ENCODE measurements at places on chromosomes 16 and 17. TPM values are rescaled to one million over a fixed set of nuclear protein-coding genes. Genes with fewer than 3 reads are reported as not detected.

GRCh38 chr16:23410176-23410575 lies 42.8 kb downstream of the COG7 start:
- H3K4me3 ChIP-seq, result no peak overlapping the region
- no peak overlapping the region for H3K27ac ChIP-seq
- no peaks in the 10 kb centered on the region for H3K27me3 ChIP-seq
- no peaks in the 10 kb centered on the region for H3K36me3 ChIP-seq
- H3K4me1 ChIP-seq, result no peaks in the 10 kb centered on the region
- DNase-seq, result no peak

- no peak overlapping the region for H3K4me3 ChIP-seq
- no peaks in the 10 kb centered on the region for H3K4me1 ChIP-seq
- no peaks in the 10 kb centered on the region for H3K27me3 ChIP-seq
- no peak overlapping the region for H3K27ac ChIP-seq
- DNase-seq, result no peak
Measured at GRCh38 chr16:79415983-79416640, 184.4 kb downstream of the MAF start.

DNA sequence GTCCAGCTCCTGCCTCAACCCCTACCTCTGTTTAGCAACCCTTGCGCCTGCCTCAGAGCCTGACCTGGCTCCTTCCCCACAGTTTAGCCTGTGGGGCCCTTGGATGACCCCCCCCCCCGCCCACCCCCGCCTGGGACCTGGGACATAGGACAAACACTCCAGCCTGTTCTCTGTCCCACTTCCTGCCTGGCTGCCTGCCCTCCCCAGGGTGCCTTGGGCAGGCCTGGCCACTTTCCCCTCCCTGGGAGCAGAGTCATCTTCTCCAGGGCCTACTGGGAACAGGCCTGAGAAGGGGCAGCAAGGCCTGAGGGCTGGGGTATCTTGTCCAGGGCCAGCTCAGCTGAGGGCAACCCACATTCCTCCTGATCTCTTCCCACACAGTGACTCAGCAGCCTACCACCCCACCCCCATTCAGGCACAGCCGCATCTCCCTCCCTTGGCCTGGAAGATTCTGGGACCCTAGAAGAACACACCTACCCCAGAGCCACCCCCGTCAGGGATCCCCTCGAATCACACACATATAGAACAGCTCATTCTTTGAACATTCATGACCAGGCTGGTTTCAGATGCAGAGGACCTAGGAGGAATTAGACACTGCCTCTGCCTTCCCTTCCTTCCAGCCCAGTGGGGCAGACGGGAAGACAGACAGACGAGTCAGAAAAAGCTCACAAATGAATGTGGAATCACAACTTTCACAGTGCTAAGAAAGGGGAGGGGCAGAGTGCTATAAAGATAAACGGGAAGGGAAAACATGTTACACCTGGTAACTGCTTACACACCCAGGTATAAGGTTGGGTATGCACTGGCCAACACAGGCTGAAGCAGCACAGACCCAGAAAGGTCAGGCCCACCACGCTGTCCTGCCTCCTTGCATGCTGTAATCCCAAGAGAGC lies 6.0 kb downstream of the FHOD1 start:
- DNase-seq, result peak; percentile 66
- H3K36me3 ChIP-seq, result no peaks in the 10 kb centered on the region
- no peaks in the 10 kb centered on the region for H3K27me3 ChIP-seq

DNA sequence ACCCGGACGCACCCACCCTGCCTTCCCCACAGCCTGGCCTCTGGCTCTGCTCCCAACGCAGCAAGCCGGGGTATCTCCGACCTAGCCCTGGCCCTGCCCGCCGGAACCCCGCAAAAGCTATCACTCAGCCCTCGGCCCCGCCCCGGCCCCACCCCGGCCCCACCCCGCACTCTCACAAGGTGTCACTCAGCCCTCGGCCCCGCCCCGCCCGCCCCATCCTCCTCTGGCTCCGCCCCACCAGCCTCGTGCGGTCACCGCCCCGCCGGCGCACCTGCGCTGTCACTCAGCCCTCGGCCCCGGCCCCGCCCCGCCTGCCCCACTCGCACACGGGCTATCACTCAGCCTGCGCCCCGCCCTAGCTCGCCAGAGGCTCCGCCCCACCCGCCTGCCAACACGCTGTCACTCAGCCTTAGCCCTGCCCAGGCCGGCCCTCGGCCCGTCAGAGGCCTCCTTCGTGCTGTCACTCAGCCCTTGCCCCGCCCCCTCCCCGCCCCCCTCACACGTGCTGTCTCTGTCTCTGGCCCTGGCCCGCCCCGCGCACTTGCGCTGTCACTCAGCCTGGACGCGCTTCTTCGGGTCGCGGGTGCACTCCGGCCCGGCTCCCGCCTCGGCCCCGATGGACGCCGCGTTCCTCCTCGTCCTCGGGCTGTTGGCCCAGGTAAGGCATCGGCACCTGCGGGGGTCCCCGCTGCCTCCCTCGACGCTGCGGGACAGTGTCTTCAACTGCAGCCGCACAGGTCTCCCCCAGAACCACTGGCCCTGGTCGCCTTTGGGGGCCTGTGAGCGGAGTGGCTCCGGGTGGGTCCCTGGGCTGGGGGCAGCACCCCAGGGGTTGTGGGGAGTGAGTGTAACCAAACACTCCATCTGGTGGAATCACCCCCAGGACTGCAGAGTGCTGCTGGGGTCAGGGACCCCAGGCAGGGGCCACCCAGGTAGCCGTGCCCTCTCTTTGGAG lies at the start of gene CDH15:
TSS of gene CDH15 (plus strand) at position 533 of the 955 bp plus-strand sequence. CDS start at position 617, 84 bp downstream.
- H3K27me3 ChIP-seq, result no peaks in the 10 kb centered on the region
- H3K4me1 ChIP-seq, result no peaks in the 10 kb centered on the region
- H3K36me3 ChIP-seq, result no peaks in the 10 kb centered on the region
- DNase-seq, result peak; percentile 89
- no peak within 1 kb of the TSS for H3K4me3 ChIP-seq

DNA sequence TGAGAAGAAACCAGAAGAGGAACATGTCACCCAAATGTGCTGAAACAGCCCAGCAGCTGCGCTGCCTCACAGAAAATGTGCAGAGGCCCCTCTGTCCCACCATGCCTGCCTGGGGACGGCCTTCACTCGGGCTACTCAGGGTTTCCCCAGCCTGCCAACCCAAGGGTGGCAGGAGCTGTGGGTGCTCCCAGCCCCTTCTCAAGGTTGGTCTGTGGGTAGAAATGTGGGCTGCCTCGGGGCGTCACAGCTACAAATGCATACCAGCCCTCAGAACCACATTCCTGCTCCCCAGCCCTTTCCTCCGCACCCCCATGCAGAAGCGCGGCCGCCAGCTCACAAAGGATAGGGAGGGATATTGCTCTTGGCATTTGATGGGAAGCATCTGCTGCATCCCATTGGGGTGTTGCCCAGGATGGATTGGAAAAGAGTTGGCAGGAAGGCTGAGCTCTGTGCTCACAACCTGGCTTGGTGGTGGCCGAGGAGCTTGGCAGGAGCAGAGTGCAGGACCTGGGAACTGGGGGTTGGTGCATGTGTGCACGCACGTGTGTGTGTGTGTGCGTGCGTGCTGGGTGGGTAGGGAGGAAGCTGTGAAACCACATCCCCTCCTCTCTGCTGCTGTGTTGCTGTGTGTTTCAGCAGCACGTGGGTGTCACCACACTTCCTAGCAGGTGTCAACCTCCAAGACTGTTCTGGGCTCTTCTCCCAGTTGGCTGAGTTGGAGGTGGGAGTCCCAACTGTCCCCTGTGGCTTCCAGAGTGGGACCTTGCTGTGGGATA lies 304.4 kb downstream of the SEC14L1 start:
- H3K4me3 ChIP-seq, result no peak overlapping the region
- H3K27ac ChIP-seq, result peak overlapping the region; percentile 61
- no peaks in the 10 kb centered on the region for H3K27me3 ChIP-seq
- DNase-seq, result no peak
- peaks cover 6% of the 10 kb centered on the region for H3K4me1 ChIP-seq

DNA sequence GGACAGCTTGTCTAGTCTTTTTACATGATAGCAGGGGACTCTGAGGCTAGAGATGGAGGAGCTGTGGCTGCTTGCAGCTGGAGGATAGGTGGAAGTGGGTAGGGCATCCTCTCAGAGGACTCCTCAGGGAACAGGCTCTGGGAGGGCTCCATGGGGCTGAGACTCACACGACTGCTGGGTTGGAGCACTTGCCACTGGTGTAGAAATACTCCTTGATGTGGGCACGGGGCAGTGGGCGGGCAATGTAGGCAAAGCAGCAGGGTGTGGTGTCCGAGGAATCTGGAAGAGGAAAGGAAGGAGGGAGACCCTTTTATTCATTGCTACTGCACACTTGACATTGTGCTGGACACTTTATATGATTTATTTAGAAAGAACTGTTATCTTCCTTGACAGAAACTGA lies 1.8 kb downstream of the CCL5 start:
- H3K4me3 ChIP-seq, result no peak overlapping the region
- no peaks in the 10 kb centered on the region for H3K4me1 ChIP-seq
- H3K27me3 ChIP-seq, result no peaks in the 10 kb centered on the region
- H3K27ac ChIP-seq, result no peak overlapping the region
- no peak for DNase-seq

- no peak overlapping the region for H3K4me3 ChIP-seq
- no peak overlapping the region for H3K27ac ChIP-seq
- no peaks in the 10 kb centered on the region for H3K36me3 ChIP-seq
- H3K4me1 ChIP-seq, result peaks cover 24% of the 10 kb centered on the region
- H3K27me3 ChIP-seq, result no peaks in the 10 kb centered on the region
- DNase-seq, result no peak
Measured at GRCh38 chr16:88622125-88622524, 16.2 kb upstream of the IL17C start.

DNA sequence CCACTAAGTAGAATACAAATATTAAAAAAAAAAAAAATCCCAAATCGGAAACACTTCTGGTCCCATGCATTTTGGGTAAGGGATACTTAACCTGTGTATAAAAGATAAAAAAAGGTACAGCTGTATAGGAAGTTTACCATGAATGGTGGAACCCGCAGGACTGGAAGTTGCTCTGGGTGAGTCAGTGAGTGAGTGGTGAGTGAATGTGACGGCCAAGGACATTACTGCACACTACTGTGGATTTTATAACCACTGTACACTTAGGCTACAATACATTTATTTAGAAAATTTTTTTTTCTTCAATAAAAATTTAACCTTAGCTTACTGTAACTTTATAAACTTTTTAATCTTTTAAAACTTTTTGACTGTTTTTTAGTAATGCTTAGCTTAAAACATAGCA lies 71.3 kb upstream of the BCAR1 start:
- no peaks in the 10 kb centered on the region for H3K27me3 ChIP-seq
- H3K4me3 ChIP-seq, result no peak overlapping the region
- no peak overlapping the region for H3K27ac ChIP-seq
- no peaks in the 10 kb centered on the region for H3K36me3 ChIP-seq
- peaks cover 6% of the 10 kb centered on the region for H3K4me1 ChIP-seq

- H3K4me3 ChIP-seq, result no peak overlapping the region
- H3K36me3 ChIP-seq, result peaks cover 2% of the 10 kb centered on the region
- peaks cover 37% of the 10 kb centered on the region for H3K4me1 ChIP-seq
- H3K27me3 ChIP-seq, result no peaks in the 10 kb centered on the region
- H3K27ac ChIP-seq, result no peak overlapping the region
- no peak for DNase-seq
Measured at GRCh38 chr17:82560802-82561428, 41.4 kb downstream of the FOXK2 start.

DNA sequence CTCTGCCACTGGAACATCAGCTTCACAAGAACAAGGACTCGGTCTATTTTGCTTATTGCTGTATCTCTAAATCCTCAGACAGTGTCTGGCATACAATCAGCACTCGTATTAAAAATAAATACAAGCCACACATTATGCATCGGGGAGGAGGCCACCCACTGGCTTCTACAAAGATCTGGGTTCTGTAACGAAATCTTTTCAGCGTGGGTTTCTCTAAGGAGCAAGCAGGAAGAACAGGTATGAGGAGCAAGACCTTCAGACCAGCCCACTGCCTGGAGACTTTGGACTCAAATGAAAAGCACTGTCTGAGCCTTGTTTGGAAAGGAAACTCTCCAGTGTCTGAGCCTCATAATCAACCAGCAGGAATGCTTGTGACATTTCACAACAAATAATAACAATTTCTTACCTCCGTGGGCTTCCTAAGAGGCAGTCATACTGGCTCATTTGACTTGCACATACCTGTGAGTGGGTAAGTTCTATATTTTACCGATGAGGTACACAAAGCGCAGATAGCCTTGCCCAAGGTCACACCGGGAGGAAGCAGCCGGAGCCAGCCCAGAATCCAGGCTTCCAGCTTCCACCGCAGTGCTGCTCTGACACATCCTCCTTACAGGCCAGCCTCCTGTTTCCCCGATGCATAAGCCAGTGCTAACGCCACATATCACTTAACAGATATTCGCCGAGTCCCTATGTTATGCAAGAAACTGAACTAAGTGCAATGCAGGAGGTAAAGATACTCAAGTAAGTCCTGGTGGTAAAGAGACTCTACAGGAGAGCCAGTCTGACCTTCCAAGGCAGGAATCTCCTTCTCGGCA lies 118.6 kb upstream of the TNRC6C start:
- H3K4me1 ChIP-seq, result no peaks in the 10 kb centered on the region
- no peaks in the 10 kb centered on the region for H3K36me3 ChIP-seq
- H3K27ac ChIP-seq, result no peak overlapping the region

- no peak overlapping the region for H3K27ac ChIP-seq
- no peaks in the 10 kb centered on the region for H3K4me1 ChIP-seq
- H3K27me3 ChIP-seq, result no peaks in the 10 kb centered on the region
- H3K36me3 ChIP-seq, result no peaks in the 10 kb centered on the region
- DNase-seq, result no peak
Measured at GRCh38 chr16:24275413-24275812, 19.3 kb downstream of the CACNG3 start.

GRCh38 chr16:57804111-57804837 lies 2.0 kb upstream of the KIFC3 start:
- H3K27ac ChIP-seq, result peak overlapping the region; percentile 97
- H3K4me1 ChIP-seq, result peaks cover 46% of the 10 kb centered on the region
- DNase-seq, result no peak
- H3K27me3 ChIP-seq, result no peaks in the 10 kb centered on the region
- no peak overlapping the region for H3K4me3 ChIP-seq
- no peaks in the 10 kb centered on the region for H3K36me3 ChIP-seq

GRCh38 chr17:74213861-74214391 lies 555 bp downstream of the TTYH2 start:
- no peaks in the 10 kb centered on the region for H3K4me1 ChIP-seq
- DNase-seq, result no peak
- no peaks in the 10 kb centered on the region for H3K27me3 ChIP-seq
- H3K36me3 ChIP-seq, result peaks cover 11% of the 10 kb centered on the region
- H3K4me3 ChIP-seq, result peak overlapping the region; percentile 63

GRCh38 chr17:2051061-2051932 lies 3.6 kb upstream of the HIC1 start:
- H3K4me3 ChIP-seq, result peak overlapping the region; percentile 48
- DNase-seq, result no peak
- peaks cover 26% of the 10 kb centered on the region for H3K4me1 ChIP-seq
- H3K36me3 ChIP-seq, result no peaks in the 10 kb centered on the region
- no peaks in the 10 kb centered on the region for H3K27me3 ChIP-seq

- H3K4me3 ChIP-seq, result peak overlapping the region; percentile 94
- H3K36me3 ChIP-seq, result no peaks in the 10 kb centered on the region
Measured at GRCh38 chr16:70453892-70454221, 538 bp upstream of the FCSK start.

GRCh38 chr16:49280105-49280741 lies 1.4 kb downstream of the CBLN1 start:
- H3K36me3 ChIP-seq, result no peaks in the 10 kb centered on the region
- DNase-seq, result no peak
- no peak overlapping the region for H3K27ac ChIP-seq
- H3K27me3 ChIP-seq, result peaks cover 24% of the 10 kb centered on the region
- H3K4me3 ChIP-seq, result no peak overlapping the region

- no peaks in the 10 kb centered on the region for H3K36me3 ChIP-seq
- no peak for DNase-seq
- no peaks in the 10 kb centered on the region for H3K27me3 ChIP-seq
- no peak overlapping the region for H3K4me3 ChIP-seq
- peaks cover 14% of the 10 kb centered on the region for H3K4me1 ChIP-seq
Measured at GRCh38 chr16:83936581-83937165, 16.4 kb upstream of the OSGIN1 start.

Gene RAMP2
- 1.9 TPM for total RNA-seq

Gene SBK1
- 0.07 TPM for total RNA-seq

Gene TSPOAP1
- 5.8 TPM for total RNA-seq

Measured in right lobe of liver (tissue), 6 donors.